GM06990 (cell line): ENCODE measurements at places on chromosomes 5 and 9.
A peak's percentile ranks its signal among the peaks of the same experiment; 100 is the strongest.

DNA sequence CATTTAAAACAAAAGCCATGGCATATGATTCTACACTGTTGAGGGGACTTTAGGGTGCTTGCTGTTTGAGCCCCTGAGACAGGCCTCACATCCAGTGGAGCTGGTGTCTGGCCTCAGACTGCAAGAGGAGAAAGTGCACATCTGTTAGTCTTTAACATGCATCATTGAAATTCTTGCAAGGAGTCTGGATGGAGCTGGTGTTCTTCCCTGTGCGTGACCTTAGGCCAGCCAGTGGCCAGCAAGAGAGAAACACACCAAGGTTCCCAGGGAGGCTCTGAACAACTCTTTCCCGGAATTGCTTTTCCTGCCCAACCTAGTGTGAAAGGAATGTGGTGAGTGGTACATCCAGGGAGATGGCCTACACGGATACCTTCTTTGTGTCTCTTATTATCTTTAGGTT, 282.8 kb upstream of the TNC start:
- no peak for DNase-seq

DNA sequence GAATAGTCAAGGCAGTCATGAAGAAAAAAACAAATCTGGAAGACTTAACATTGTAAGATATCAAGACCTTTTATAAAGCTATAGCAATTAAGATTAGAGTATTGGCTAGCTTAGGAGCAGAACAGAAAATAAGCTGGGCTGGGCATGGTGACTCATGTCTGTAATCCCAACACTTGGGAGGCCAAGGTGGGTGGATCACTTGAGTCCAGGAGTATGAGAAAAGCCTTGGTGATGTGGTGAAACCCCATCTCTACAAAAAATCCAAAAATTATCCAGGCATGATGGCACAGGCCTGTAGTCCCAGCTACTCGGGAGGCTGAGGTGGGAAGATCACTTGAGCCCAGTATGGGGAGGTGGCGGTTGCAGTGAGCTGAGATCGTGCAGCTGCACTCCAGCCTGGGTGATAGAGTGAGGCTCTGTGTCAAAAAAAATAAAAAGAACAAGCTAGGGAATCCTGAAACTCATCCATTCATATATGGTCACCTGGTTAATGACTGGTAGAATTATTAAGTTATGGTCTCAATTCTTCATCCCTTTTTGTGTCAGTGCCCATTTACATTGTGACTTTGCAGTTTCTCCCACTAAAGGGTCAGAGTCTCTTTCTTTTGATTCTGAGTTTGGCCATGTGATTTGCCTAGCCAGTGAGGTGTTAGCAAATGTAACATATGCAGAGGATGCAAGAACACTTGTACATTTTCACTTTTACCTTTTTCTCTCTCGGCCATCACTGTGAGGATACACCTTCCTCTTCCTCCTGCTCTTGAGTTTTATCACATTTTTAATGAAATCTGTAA, 144.6 kb upstream of the SGCD start:
- DNase-seq, result no peak

GRCh38 chr9:86993830-86994229, 46.5 kb upstream of the GAS1 start:
- DNase-seq, result no peak

DNA sequence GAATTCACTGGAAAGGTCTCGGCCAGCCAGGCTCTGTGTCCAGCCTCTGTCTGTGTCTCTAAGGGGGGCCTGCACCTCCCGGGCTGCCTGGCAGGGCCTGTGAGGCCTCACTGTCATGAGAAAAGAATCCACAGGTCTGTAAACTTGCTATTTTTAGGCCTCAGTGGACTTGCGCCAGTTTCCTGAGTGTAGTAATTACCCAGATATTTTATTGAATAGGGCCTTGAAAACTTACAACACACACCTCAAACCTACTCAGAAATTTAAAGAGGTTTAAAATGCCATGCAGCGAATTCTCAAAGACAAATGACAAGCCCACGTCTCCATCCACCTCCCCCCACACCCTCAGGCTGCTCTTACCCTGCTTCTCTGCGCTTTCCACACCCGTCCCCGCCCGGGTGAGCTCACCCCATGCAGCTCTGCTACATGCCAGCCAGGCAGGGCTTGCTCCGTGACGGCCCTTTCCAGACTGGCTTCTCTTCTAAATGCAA, 8.8 kb upstream of the TENT4A start:
- no peak for DNase-seq

GRCh38 chr9:78118742-78119473, 87.3 kb upstream of the GNAQ start:
- peak; percentile 52 for DNase-seq

DNA sequence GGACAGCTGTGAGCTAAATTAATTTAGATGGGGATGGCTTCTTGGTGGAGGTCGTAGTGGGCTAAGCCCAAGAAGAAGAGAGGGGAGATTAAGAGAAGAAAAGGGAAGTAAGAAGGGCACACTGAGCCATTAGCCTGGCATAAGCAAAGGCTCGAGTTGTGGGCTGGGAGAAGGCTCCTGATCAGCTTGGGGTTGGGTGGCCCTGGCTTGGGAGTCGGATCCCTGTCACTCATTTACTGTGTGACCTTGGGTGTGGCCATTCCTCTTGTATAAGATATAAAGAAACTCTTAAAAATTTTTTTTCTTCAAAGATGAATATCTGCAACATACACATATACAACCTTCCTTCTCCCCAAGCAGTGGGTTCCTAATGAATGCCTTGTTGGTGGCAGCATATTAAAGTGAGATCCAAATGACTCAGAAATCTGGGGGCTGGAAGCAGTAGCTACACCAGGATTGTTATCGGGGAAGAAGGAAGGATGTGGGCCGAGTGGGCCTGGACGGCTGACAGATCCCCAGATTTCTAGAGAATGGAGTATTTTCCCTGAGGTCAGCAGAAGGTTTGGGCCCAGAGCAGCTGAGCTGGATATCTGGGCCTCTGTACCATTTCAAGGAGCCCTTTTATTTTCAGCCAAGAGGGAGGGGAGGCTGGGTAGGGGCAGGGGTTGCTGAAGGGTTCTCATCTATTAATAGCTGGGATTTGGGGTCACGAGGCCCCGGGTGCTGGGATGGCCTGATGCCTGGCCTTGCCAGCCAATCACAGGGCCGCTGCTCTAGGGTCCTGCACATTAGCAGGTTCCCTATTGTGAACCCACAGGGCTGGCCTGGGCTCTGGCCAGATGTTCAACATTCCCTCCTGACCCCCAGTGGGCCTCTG, 52.1 kb downstream of the PPARGC1B start:
- no peak for DNase-seq

GRCh38 chr5:31867219-31867618, 228.3 kb downstream of the PDZD2 start:
- no peak for DNase-seq

DNA sequence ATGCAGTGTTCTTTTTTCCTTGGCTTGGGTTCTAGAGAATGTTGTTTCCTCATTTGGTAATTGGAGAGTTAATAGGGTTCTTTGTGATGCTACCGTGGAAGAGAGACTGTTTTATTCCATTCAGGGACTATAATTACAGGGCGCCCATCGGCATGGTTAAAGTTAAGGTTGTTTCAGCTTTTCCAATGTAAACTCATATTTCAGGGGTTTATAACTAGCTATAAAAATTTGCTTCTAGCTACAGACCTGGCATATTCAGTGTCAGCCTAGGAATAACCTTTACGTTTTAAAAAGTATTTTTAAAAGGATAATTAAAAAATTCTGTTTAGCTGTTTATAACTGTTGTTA, 99.1 kb downstream of the AOPEP start:
- DNase-seq, result no peak
